ENCODE measurements at places on chromosomes 1 and 21. TPM values are rescaled to one million over a fixed set of nuclear protein-coding genes. Genes with fewer than 3 reads are reported as not detected.

The PPIAL4G gene
- polyA plus RNA-seq = 0.05 TPM

The LRRC38 gene
- polyA plus RNA-seq = not detected

The FAM72A gene
- 0.63 TPM for polyA plus RNA-seq

The OPRD1 gene
- 0.70 TPM for polyA plus RNA-seq

The GJC2 gene
- 0.59 TPM for polyA plus RNA-seq

The TRIM17 gene
- polyA plus RNA-seq = 0.14 TPM

The KCNE1 gene
- 0.05 TPM for polyA plus RNA-seq

The ITSN1 gene
- 4.1 TPM for polyA plus RNA-seq

The PLA2G2D gene
- polyA plus RNA-seq = not detected

The PATJ gene
- polyA plus RNA-seq = 15.9 TPM

The HORMAD1 gene
- 0.08 TPM for polyA plus RNA-seq

The MYOC gene
- 0.26 TPM for polyA plus RNA-seq

The KRTAP21-3 gene
- polyA plus RNA-seq = not detected

The MX2 gene
- polyA plus RNA-seq = 3.2 TPM

The DPH2 gene
- 22.0 TPM for polyA plus RNA-seq

The INAVA gene
- 13.1 TPM for polyA plus RNA-seq

The OR14K1 gene
- not detected for polyA plus RNA-seq

The NTMT2 gene
- not detected for polyA plus RNA-seq

The SH2D1B gene
- not detected for polyA plus RNA-seq

The EFNA3 gene
- polyA plus RNA-seq = 0.72 TPM

The TNFRSF8 gene
- polyA plus RNA-seq = 0.72 TPM

The ADCY10 gene
- not detected for polyA plus RNA-seq

The TESK2 gene
- 3.2 TPM for polyA plus RNA-seq

The TRABD2B gene
- 2.8 TPM for polyA plus RNA-seq

The VANGL2 gene
- polyA plus RNA-seq = 4.3 TPM

The CCDC185 gene
- not detected for polyA plus RNA-seq

The NRIP1 gene
- polyA plus RNA-seq = 3.7 TPM

The GNAT2 gene
- 0.82 TPM for polyA plus RNA-seq

The TP73 gene
- 0.12 TPM for polyA plus RNA-seq

The PTPRC gene
- polyA plus RNA-seq = 0.76 TPM

The SYT14 gene
- 0.27 TPM for polyA plus RNA-seq

The C1QB gene
- 15.1 TPM for polyA plus RNA-seq

The ARID4B gene
- 14.8 TPM for polyA plus RNA-seq

The FCRL2 gene
- polyA plus RNA-seq = not detected

The AJAP1 gene
- 0.38 TPM for polyA plus RNA-seq

The TIE1 gene
- polyA plus RNA-seq = 6.9 TPM

The DNMT3L gene
- not detected for polyA plus RNA-seq

The LCE1E gene
- polyA plus RNA-seq = not detected

The NRAS gene
- polyA plus RNA-seq = 8.5 TPM

The HYI gene
- polyA plus RNA-seq = 235 TPM

The ALPL gene
- 6.7 TPM for polyA plus RNA-seq

Data from pancreas (tissue), 10 donors.